Activated CD4-positive, alpha-beta T cell treated with anti-CD3 and anti-CD28 coated beads for 48 hours (primary cell): ENCODE measurements at places on chromosomes 6 and 20.
A peak's percentile ranks its signal among the peaks of the same experiment; 100 is the strongest.

DNA sequence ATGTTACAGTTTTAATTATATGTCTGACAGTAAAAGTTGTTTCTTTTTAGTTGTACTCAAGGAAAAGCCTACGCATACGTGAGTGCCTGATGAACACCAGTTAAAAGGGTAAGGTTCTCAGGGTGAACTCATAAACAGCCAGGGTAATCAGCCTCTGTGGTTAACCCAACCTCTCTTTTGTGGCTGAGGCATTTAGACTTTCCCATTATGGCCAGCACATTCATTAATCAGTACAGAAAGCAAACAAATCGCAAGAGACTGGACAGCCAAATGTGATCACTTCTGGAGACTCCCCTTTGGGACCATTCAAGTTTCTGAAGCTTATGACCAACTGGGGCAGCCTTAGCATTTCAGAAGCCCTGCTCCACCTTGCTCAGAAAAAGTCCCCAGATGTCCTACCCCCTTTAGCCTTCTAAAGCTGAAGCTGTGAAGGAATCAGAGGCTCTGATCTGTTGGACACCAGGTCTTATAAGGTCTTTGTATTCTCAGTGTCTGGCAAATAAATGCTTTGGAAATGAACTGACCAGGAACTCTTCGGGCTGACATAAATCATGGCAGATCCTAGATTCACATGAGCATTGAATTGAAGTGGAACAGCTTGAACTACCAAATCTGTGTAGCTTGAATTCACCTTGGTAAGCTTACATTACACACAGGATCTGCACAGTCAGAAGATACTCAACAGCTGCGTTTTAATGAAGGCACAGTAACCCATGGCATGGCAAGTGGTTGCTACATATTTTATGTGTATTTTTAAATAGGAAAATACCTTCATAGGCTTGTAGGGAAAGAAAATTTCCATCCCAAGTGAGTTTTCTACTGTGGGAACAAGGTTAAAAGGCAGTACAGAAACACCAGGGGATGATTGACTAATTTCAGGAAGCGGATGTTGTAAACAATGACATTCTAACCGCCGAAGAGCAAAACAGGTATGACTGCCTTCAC is 18.7 kb downstream of the IL20RA start:
- DNase-seq, result no peak

GRCh38 chr6:105774247-105774646 is 311.9 kb upstream of the PRDM1 start:
- DNase-seq, result no peak

DNA sequence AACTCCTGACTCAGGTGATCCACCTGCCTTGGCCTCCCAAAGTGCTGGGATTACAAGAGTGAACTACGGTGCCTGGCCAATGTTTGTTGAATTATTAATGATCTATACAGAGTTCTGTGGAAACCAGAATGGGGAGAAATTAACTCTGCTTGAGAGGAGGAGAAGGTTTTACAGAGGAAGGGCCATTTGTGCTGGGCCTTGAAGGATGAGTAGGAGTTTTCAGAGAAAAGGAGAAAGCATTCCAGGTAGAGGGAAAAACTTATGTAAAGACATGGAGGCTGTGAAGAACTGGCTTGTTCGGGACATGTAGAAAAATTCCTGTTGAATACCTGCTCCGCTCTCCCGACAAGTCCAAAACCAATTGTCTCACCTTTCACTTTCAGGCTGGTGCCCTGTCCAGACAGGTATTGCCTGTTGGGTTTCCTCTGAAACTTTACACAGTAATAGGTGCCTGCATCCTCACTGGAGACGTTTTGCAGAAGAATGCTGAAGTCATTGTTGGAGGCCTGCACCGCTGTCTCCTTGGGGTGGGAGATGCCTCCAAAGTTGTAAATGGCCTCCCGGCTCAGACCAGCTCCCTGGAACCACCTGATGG is 11.3 kb upstream of the NSFL1C start:
- no peak for DNase-seq

DNA sequence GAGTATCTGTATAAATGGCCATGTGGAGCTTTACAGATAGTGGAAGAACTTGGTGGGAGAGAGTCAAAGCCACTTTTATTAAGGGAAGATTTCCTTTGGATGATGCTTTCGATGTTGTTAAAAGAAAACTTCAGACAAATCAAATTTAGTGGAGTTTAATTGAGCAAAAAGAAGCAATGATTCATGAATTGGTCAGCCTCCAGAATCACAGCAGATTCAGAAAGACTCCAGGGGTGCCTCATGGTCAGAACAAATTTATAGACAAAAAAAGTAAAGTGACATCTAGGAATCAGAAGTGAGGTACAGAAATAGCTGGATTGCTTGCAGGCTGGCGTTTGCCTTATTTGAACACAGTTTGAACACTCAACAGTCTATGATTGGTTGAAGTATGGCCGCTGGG is 5.3 kb upstream of the CGA start:
- DNase-seq, result no peak

DNA sequence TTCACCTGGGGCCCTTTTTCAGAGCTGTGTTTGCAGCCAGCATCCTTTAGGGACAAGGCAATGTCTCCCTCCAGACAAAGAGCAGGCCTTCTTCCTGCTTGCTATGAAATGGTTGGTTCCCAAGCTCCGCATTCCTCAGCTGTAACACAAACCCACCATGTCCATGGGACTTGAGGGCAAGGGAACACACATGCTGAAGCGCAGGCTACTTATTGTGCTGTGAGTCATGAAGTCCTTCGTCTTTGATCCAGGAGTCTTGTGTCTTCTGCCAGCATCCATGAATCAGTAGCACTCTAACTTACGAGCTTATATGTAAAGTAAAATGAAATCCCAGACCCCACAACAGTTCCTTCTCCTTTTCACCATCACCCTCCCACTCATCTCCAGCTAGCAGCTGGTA is 59.0 kb downstream of the ANKRD60 start:
- DNase-seq, result no peak

DNA sequence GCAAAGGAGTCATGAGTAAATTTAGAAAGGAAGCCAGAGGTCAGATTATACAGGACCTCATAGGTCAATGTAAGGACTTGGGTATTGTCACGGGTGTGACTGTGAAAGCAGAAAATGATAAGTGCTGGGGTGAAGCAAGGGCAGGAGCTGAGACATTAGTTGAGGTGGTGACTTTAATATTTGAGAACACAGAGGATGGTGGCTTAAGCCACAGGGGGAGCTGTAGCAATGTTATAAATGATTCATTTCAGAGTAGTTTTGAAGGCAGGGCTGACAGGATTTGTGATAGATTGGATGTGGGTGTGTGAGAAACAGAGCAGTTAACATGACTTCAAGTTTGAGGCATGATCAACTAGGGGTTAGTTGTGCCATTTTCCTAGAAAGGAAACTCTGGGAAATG is 659.9 kb downstream of the EPM2A start:
- DNase-seq, result no peak

DNA sequence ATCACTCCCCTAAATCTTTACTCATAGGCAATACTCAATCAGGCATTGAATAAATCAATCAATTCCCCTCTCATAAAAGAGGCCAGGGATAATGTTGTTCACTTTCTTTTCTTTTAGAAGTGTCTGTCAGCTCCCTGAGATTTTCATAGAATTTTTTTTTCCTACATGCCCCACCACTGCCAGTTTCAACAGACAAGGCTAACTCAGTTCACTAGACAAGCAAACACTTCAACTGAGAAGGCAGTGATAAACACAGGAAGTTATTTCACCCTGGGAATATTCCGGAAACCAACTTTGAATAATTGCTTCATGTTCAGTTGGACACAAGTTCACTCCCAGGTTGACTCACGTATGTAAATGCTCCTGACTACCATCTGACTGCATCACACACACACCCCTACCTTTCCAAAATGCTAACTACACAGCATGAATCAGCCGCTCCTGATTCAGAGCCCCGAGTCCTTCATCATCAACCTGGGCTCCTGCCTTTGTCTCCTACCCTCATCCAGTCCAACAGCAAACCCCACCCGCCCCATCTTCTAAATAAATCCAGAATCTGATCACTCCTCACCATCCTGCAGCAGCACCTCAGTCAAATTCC is 143.9 kb downstream of the BCAS1 start:
- DNase-seq, result peak; percentile 57
